Anterior cingulate cortex (tissue), 58 donors: ENCODE measurements at places on chromosomes 1 and 21.

- DNase-seq = no peak
These were observed 17.8 kb upstream of the ADAM30 start for GRCh38 chr1:119914071-119914470.

GRCh38 chr1:121515235-121515634, 330.5 kb downstream of the SRGAP2C start:
- no peak for DNase-seq

GRCh38 chr1:170530972-170531757, 801 bp upstream of the GORAB start:
- no peak for DNase-seq

DNA sequence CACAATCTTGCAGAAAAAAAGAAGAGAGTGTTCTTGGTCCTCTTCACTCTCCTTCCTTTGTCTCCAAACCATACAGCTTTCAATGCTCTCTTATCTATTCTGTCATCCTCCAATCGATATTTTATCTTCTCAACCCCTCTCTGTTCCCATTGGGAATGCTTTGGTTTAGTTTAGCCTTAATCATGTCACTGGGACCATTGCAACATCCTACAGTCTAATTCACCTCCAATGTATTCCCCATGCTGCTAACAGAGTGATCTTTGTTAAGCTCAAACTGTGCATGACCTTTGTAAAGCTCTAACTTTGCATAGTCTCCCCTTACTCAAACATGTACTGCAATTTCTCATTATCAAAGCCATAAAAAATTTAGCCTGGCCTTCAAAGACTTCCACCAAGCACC, 2.9 kb downstream of the MPL start:
- DNase-seq = no peak

- DNase-seq = no peak
These were observed 346.9 kb upstream of the DAB1 start for GRCh38 chr1:57770772-57771171.

- DNase-seq = no peak
These were observed 609.6 kb upstream of the NEGR1 start for GRCh38 chr1:72891976-72892375.

GRCh38 chr1:41260768-41261167, 18.7 kb upstream of the SCMH1 start:
- DNase-seq = no peak
